ENCODE measurements at places on chromosomes 11 and 22. TPM values are rescaled to one million over a fixed set of nuclear protein-coding genes. Genes with fewer than 3 reads are reported as not detected.

Gene P2RY6
- total RNA-seq, result not detected

DNA sequence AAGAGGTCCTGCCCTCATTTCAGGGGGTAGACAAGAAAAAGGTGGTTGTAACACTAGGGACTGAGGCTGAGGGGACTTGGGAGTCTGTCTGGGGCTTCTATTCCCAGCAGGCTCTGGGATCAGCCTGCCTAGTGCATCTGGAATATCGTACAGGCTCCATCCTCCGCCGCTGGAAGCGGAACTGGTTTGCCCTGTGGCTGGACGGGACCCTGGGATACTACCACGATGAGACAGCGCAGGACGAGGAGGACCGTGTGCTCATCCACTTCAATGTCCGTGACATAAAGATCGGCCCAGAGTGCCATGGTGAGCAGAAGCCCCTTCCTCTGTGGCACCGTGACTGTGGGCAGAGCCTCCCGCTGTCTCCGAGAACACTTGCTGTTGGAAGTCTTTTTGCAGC lies 4.0 kb downstream of the PLEKHB1 start:
- H3K36me3 ChIP-seq, result no peaks in the 10 kb centered on the region
- H3K27me3 ChIP-seq, result no peaks in the 10 kb centered on the region
- H3K4me1 ChIP-seq, result no peaks in the 10 kb centered on the region
- no peak for DNase-seq

DNA sequence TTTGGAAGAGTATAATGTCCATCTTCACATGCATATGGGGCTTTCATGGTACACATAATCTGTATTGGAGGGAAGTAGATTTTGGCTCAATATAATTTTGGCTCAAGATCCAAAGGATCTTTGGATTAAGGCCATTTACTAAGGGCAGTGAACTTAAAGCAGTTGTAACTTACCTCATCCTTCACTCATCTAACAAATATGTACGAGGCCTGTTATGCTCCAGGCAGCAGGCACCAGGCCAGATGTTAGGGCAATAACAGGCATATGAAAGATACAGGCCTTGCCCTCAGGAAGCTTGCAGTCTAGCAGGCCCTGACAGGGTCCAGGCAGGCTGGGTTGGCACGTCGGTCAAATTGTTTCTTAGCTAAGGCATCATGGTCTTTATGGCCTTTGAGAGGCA lies 44.6 kb downstream of the LIF start:
- no peaks in the 10 kb centered on the region for H3K36me3 ChIP-seq
- no peaks in the 10 kb centered on the region for H3K27me3 ChIP-seq
- peaks cover 16% of the 10 kb centered on the region for H3K4me1 ChIP-seq
- no peak for DNase-seq

DNA sequence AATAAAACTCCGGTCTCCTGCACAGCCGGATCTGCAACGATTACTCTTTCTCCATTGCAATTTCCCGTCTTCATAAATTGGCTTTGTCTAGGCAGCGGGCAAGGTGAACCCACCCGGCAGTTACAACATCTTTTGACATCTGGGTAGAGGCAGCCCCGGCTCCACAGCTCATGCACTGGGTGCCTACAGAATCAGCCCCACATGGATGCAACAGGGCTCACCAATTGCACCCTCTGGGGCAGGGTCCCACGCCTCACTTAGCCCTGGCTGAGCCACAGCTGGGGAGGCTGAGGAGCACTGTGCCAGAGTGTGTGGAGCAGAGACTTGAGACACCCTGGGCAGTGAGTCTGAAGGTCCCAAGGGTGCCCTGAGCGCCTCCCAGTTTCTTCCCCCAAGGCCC lies 710.2 kb downstream of the TBC1D22A start:
- H3K4me1 ChIP-seq, result no peaks in the 10 kb centered on the region
- H3K4me3 ChIP-seq, result no peak overlapping the region
- no peaks in the 10 kb centered on the region for H3K36me3 ChIP-seq
- no peaks in the 10 kb centered on the region for H3K27me3 ChIP-seq
- DNase-seq, result no peak
- H3K27ac ChIP-seq, result no peak overlapping the region

DNA sequence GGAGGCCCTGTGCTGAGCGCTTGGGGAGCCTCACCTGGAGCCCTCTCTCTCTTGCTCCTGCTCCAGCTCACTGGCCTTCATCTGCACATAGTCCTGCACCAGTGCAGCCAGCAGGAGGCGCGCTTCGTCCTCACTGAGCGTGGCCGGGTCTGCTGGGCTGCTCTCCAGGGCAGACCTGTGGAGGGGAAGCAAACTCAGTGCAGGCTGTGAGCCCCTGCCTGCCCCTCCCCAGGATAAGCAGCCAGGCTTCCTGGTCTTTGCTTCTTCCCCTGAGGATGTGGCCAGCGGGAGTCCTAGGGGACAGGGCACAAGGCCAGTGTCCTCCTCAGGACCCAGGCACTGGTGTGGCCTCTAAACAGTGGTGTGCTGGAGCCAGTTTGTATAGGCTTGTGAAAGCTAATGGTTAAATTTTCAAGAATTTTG lies 2.2 kb downstream of the CALCA start:
- no peak overlapping the region for H3K27ac ChIP-seq
- DNase-seq, result no peak
- H3K4me3 ChIP-seq, result no peak overlapping the region
- peaks cover 18% of the 10 kb centered on the region for H3K27me3 ChIP-seq
- H3K4me1 ChIP-seq, result peaks cover 12% of the 10 kb centered on the region

- DNase-seq, result no peak
- no peak overlapping the region for H3K4me3 ChIP-seq
- H3K36me3 ChIP-seq, result no peaks in the 10 kb centered on the region
- H3K27ac ChIP-seq, result no peak overlapping the region
- no peaks in the 10 kb centered on the region for H3K4me1 ChIP-seq
Observed at GRCh38 chr11:33545931-33546330, 154.7 kb downstream of the C11orf91 start.

DNA sequence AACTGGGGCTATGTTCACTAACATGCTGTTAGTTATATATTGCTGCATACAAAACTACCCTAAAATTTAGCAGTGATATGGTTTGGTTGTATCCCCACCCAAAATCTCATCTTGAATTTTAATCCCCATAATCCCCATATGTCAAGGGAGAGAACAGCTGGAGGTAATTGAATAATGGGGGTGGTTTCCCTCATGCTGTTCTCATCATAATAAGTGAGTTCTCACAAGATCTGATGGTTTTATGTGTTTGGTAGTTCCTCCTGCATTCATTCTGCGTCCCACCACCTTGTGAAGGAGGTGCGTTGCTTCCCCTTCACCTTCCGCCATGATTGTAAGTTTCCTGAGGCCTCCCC lies 10.0 kb upstream of the PATL1 start:
- H3K27ac ChIP-seq, result no peak overlapping the region
- H3K27me3 ChIP-seq, result no peaks in the 10 kb centered on the region
- H3K36me3 ChIP-seq, result no peaks in the 10 kb centered on the region
- no peak overlapping the region for H3K4me3 ChIP-seq
- no peaks in the 10 kb centered on the region for H3K4me1 ChIP-seq
